ENCODE measurements at places on chromosomes 7 and 10.

DNA sequence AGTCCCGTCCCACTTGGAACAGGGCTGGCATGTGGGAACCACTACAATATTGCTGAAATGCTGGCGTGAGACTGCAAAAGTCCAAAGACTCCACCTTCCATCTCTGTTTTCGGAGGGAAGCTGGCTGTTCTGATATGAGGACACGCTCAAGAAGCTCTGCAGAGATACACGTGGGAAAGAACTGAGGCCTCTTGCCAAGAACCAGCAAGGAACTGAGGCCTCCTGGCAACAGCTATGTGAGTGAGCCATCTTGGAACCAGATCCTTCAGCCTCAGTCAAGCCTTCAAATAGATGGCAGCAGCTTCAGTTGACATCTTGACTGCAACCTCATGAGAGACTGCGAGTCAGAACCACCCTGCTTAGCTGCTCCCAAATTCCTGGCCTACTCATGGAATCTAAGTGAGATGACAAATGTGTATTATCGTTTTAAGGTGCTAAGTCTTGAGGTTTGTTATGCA is 30.8 kb downstream of the SGMS1 start:
- no peaks in the 10 kb centered on the region for H3K36me3 ChIP-seq
- no peak overlapping the region for H3K4me3 ChIP-seq
- H3K27ac ChIP-seq, result no peak overlapping the region
- no peaks in the 10 kb centered on the region for H3K27me3 ChIP-seq
- DNase-seq, result no peak
- no peaks in the 10 kb centered on the region for H3K4me1 ChIP-seq

GRCh38 chr10:9342885-9343570 is 1288.5 kb downstream of the GATA3 start:
- no peak overlapping the region for H3K4me3 ChIP-seq
- H3K4me1 ChIP-seq, result peaks cover 22% of the 10 kb centered on the region
- H3K36me3 ChIP-seq, result no peaks in the 10 kb centered on the region
- no peak for DNase-seq
- H3K27ac ChIP-seq, result no peak overlapping the region

GRCh38 chr10:5730766-5731165 is 46.1 kb downstream of the TASOR2 start:
- no peak overlapping the region for H3K27ac ChIP-seq
- H3K4me3 ChIP-seq, result no peak overlapping the region
- peaks cover 8% of the 10 kb centered on the region for H3K36me3 ChIP-seq
- H3K27me3 ChIP-seq, result no peaks in the 10 kb centered on the region

DNA sequence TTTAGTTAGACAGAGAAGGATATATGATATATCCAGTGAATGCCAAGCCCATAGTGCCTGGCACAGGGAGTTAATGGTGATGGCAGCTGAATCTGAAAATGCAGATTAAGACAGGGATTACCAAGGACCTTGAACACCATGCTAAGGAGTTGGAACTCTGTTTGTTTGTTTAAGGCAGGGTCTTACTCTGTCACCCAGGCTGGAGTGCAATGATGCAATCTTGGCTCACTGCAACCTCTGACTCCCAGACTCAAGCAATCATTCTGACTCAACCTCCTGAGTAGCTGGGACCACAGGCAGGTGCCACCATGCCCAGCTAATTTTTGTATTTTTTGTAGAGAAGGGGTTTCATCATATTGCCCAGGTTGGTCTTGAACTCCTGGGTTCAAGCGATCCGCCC is 1.6 kb downstream of the AKR1D1 start:
- H3K27ac ChIP-seq, result no peak overlapping the region
- no peak for DNase-seq
- H3K36me3 ChIP-seq, result peaks cover 9% of the 10 kb centered on the region

DNA sequence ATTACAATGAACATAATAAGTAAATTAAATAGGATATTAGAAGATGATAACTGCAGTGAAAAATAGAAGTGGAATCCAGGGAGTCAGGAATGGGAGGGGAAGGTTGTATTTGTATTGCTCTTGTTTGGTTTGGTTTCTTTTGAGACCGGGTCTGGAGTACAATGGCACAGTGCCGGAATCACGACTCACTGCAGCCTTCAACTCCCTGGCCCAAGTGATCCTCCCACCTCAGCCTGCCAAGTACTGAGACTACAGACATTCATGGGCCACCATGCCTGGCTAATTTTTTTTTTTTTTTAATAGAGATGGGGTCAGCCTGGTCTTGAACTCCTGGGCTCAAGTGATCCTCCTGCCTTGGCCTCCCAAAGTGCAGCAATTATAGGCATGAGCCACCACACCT is 59.9 kb upstream of the LRRC4 start:
- H3K4me3 ChIP-seq, result peak overlapping the region; percentile 20
- H3K4me1 ChIP-seq, result peaks cover 13% of the 10 kb centered on the region
- H3K36me3 ChIP-seq, result peaks cover 55% of the 10 kb centered on the region
- DNase-seq, result no peak
- peak overlapping the region; percentile 45 for H3K27ac ChIP-seq

GRCh38 chr7:140084972-140085371 is 22.2 kb upstream of the PARP12 start:
- peaks cover 4% of the 10 kb centered on the region for H3K36me3 ChIP-seq
- no peak overlapping the region for H3K27ac ChIP-seq
- H3K4me1 ChIP-seq, result peaks cover 20% of the 10 kb centered on the region
- DNase-seq, result no peak
- no peak overlapping the region for H3K4me3 ChIP-seq
